ENCODE measurements at places on chromosomes 2 and 18.
A peak's percentile ranks its signal among the peaks of the same experiment; 100 is the strongest.

- no peak for DNase-seq
Measured at GRCh38 chr2:148162871-148163270, 142.0 kb downstream of the MBD5 start.

DNA sequence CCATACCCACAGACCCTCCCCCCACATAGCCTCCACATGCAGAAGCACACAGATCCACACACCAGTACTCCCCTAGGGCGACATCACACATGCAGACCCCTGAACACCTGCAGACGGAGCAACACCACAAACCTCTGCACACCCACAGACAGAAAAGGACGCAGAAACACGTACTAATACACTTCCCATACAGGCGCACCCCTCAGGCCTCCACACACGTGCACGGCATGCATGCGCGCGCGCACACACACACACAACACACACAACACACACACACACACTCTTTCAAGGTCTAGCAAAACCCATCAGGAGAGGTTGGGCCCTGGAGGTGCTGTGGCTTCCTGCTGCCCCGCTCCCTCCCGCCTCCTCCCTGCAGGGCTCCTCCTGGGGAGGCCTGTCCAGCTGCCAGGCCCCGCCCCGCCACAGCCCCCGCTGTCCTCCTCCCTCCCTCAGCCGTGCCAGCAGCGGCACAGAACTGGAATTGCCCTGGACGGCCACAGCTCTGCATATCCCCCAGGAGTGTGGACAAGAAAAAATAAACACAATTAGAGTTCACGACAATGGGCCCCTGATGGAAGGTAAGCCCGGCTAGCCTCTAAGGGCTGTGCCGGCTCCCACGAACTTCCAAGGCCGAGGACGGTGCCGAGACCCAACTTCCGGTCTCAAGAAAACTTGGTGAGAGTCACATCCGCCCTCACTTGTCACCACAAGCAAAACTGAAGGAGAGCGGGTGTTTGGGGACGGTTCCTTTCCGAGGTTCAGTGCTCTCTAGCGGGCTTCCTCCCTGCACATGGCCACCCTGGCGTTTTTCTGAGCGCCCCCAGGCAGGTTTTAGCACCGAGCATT, 6.8 kb downstream of the ZFP36L2 start:
- DNase-seq: peak; percentile 68

- DNase-seq: no peak
Measured at GRCh38 chr2:238884812-238885408, 37.0 kb downstream of the TWIST2 start.

DNA sequence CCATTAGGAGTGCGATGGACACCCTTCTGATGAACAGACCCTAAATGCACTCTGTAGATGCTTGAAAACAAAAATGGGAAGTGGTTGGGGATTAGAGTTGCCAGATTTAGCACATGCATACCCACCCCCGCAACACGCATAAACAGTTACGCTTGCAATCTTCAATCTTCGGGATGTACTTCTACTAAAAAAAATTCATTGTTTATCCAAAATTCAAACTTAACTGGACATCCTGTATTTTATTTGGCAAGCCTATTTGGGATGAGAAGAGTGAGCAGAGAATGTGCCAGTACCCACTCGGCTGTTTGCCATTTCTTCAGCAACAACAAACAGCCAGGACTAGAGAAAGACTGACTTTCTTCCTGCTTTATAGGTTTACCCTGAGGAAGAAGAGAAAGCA, 18.4 kb downstream of the KIAA2012 start:
- DNase-seq: no peak

- DNase-seq: no peak
Measured at GRCh38 chr2:169562519-169562918, 11.1 kb downstream of the FASTKD1 start.

DNA sequence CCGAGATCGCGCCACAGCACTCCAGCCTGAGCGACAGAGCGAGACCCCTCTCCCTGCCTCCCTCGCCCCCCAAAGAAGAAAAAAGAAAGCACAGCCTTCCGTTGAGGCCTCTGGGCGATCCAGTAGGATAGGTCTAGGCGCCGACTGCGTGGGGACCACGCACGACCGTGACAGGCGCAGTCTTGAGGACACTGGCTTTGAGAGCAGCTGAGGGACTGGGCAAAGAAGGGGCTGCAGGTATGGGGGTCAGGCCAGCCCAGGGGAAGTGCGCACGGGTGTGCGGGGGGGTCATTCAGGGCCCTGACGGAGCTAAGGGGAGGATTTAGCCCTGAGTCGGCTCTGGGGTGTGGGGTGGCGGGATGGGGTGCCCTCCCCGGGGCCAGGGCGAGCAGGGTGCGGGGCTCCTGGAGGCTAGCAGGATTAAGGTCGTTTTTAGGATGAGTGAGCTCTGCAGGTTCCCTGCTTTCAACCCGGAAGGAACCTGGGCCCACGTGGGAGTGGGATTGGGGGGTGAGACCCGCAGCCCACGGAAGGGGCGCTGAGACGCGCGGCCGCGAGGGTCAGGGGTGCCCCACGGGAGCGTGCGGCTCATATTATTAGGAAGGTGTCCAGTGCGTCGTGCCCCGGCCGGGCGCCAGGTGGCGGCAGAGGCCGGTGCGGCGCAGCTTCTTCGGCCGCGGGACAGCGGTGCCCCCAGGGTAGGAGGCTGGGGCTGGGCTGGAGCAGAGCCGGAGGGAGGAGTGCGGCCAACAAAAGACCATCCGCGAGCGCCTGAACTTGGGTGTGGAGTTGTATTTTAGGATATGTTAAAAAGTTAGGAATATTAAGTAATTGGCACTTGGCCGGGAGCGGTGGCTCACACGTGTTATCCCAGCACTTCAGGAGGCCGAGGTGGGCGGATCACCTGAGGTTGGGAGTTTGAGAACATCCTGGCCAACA, 20.5 kb upstream of the ZNF236 start:
- DNase-seq: peak; percentile 38

GRCh38 chr2:42653908-42654445, 85.5 kb downstream of the MTA3 start:
- no peak for DNase-seq

DNA sequence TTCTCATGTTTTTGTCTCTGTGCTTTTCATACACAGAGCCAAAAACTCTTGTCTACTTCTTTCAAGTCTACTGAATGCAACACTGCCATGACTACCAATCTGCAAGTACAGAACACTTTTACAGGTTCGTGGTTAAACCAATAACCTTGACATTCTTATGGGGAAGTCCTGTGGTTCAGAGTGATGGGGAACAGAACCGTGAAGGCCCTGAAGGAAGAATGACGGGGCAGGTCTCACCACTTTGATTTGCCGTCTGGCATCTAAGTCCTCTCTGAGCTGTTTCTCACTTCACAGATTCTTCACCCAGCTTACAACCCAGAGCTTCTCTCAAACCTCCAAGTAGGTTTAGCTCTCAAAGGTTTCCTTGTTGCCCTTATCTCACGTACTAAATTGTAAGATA, 117.5 kb upstream of the SNTG2 start:
- no peak for DNase-seq

DNA sequence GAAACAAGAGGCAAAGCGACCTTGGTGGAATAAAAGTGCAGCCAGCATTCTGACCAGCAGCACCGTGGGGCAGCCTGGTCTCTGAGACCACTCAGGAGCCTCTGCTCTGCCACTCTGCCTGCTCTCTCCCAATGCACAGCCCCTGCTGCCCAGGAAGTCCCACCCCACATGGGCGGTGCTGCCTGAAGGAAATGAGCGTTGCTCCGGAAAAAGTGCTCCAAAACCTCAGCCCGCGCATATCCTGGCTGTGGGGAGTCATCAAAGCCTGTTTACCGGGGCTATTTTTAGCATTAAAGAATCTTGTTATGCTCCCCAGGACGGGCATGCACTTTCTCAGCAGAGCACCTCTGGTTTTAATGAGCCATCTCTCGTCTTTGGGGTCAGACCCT, 54.5 kb downstream of the EPAS1 start:
- peak; percentile 61 for DNase-seq

DNA sequence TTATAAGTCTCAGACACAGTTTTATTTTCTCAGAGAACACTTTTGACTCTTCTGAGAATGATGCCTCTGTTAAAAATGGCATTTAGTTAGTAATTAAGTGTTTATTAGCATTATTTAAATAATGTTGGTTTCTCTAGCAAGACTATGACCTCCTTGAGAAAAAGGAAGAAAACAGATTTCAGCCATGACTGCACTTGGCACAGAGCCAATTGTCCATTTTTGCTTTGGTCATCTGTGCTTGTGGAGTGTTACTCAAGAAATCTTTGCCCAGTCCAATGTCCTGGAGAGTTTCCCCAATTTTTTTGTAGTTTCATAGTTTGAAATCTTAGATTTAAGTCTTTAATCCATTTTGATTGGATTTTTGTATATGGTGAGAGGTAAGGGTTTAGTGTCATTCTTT, 1229.4 kb upstream of the FAM98A start:
- no peak for DNase-seq

All from stimulated activated CD4-positive, alpha-beta T cell treated with anti-CD3 and anti-CD28 coated beads, Interleukin-12 subunit alpha, Interleukin-12 subunit beta, amount 100 ng/mL, for 24 hours (primary cell).